H7 (cell line): ENCODE measurements at places on chromosomes 16 and 17.

- DNase-seq, result peak; percentile 80
These were observed 14.2 kb upstream of the RIPOR1 start for GRCh38 chr16:67514382-67514828.

DNA sequence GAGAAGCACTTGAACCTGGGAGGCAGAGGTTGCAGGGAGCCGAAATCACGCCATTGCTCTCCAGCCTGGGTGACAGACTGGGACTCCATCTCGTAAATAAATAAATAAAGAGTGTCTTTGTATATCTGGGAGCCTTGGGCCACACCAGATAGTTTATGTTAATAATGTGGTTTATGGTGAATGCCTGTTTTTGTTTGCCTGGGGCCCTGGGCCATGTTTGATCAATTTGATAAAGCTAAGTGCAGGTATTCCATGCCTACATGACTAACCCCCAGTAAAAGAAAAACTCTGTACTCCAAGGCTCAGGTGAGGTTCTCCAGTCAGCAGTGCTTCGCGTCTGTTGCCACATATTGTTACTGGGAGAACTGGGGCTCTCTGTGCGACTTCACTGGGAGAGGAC lies 15.1 kb downstream of the SCIMP start:
- DNase-seq, result no peak

DNA sequence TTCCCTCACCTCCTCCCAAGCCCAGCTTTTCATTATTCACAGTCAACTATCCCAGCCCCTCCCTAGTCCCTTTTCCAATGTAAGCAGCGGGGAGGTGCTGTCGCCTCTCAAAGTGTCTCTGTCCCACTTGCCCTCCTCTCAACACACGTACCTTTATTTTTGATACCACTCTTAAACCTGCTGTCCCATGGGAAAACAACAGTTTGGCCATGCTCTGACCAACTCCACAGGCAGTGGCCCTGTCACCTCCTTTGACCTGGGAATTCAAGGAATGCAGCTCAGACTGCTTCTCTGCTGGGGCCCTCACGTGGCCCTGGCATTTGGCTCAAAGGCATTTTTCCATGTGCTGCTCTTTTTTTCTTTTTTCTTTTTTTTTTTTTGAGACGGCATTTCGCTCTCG lies 4.2 kb downstream of the LYRM9 start:
- peak; percentile 77 for DNase-seq

DNA sequence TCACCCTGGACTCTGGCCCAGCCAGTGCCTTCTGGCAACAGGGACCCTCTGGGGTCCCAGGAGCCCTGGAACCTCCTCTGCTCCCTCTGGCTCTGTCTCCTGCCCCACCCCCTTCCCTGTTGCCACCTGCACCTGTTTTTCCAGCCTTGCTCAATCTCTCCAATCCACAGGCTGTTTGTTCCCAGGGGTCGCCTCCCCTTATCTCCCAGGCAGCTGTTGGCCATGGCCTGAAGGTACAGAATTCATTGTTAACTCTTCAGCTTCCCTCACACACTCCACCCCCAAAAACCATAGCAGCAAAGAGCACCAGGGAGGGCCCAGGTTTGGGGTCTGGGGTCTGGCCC lies 39.3 kb upstream of the TOB1 start:
- DNase-seq, result no peak

DNA sequence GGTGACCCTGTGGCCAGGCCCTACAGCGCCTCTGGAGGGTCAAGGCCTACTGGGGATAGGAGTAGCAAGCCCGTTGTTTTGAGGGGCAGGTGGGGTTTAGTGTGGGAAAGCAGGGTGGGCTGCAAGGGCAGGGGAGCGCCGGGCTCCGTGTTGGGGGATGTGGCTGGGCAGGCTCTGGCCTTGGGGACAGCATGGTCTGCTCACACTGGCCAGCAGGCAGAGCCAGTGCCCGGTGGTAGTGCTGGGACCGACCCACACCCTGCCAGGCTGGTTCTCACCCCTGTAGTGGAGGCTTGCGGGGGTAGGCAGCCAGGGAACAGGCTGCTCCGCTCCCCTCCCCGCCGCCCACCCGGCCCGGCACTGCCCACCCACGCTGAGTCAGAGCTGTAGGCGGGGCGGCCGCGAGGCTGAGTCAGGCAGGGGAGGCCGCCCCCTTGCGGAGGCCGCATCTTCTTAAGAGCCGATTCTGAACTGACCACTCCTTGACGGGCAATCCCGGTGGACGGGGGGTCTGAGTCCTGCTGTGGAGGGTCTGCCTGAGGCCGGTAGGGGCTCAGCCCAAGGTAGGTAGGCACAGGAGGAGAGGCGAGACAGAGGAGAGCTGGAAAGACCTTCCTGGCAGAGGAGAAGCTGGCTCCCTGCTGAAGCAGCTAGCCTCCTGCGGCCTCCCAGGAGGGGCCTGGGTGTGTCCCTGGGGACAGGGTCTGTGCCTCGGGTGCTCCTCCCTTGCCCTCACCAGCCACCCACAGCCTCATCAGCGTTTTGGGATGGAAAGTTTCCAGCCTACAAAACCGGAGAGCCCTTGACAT lies 62.4 kb downstream of the BAIAP2 start:
- DNase-seq, result peak; percentile 95

- DNase-seq, result no peak
These were observed 22.6 kb downstream of the NTAN1 start for GRCh38 chr16:15033309-15033707.

DNA sequence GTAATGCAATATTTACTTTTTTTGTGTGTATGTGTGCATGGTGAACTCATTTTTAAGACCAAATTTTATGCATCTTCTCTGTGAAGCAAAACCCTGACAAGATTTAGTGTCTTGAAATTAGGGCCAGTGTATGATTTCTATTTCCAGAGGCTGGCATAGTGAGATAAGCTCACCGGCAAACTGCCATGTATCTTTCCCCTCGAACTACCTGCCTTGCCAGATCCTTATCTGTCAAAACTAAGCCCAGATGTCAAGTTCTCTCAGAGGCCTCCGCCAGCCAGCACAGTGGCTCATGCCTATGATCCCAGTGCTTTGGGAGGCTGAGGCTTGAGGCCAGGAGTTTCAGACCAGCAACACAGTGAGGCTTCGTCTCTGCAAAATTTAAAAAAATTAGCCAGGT lies 10.0 kb downstream of the USP32 start:
- DNase-seq, result no peak

DNA sequence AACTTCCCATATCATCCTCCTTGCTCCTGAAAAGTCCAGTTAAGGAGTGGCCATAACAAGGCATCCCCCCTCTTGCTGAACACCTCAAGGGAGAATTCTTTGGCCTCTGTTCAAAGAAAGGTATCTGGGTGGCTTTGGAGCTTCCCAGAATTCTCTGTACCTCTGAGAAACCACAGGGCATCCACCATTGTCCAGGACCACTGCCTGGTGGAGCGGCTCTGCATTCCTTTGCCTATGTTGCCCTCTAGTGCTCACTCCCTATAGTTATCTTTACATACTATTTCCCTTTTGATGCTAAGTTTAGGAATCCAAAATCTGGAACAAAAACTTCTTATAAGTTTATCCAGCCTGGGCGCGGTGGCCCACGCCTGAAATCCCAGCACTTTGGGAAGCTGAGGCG lies 30.3 kb downstream of the CHD9NB start:
- peak; percentile 64 for DNase-seq

DNA sequence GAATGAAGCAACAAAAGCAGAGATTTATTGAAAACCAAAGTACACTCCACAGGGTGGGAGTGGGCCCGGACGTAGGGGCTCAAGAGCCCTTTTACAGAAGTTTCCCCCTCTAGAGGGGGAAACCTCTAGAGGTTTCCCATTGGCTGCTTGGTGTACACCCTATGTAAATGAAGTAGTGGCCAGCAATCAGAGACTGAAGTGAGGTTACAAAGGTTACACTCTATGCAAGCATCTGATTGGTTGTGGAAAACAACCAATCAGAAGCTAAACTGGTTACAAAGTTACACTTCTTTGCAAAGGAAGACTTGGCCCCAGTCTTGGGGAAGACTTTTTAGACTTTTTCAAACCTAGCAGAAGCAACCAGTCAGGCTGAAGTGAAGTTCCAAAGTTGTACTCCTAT lies 27.1 kb downstream of the CRAMP1 start:
- no peak for DNase-seq
